ENCODE measurements at places on chromosomes 5 and 9. TPM values are rescaled to one million over a fixed set of nuclear protein-coding genes. Genes with fewer than 3 reads are reported as not detected.

The CARTPT gene
- total RNA-seq, result not detected

The IL9 gene
- total RNA-seq, result not detected

The NFIL3 gene
- total RNA-seq, result 29.3 TPM

The DRD1 gene
- total RNA-seq, result 1.2 TPM

The INSL6 gene
- not detected for total RNA-seq

The PELO gene
- total RNA-seq, result 57.1 TPM

The AMBP gene
- total RNA-seq, result not detected

The IL5 gene
- total RNA-seq, result not detected

The ADAMTS13 gene
- 6.1 TPM for total RNA-seq

The ANKRD31 gene
- total RNA-seq, result under 0.01 TPM

The KIAA0825 gene
- 3.8 TPM for total RNA-seq

The PCDHGB2 gene
- total RNA-seq, result 3.9 TPM

The SVEP1 gene
- 71.7 TPM for total RNA-seq

The ELOVL7 gene
- not detected for total RNA-seq

The PIGO gene
- 18.8 TPM for total RNA-seq

The DIPK1B gene
- total RNA-seq, result 2.9 TPM

The SHC3 gene
- 57.2 TPM for total RNA-seq

The FAM221B gene
- total RNA-seq, result not detected

The ROPN1L gene
- total RNA-seq, result 0.36 TPM

The THOC3 gene
- 15.6 TPM for total RNA-seq
